ENCODE measurements at places on chromosomes 7 and 10.

GRCh38 chr10:43263551-43264343, 3.1 kb downstream of the RASGEF1A start:
- DNase-seq, result no peak

DNA sequence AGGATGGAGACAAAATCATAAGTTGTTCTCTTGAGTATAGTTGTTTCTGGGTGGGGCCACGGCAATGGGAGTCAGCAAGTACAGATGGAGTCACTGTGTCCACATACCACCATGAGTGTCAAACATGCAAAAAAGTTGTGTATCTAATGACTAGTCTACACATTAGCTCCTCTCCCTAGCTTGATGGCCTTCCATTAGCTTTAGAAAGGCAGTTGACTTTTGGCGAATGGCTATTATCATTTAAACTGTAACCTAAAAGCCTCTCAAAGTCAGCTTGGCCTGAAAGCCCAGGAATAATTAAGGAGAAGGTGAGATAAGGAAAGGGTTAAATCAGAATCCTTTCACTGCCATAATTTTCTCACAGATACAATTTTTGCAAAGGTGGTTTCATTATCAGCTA, 95.5 kb upstream of the MEOX2 start:
- DNase-seq, result no peak

DNA sequence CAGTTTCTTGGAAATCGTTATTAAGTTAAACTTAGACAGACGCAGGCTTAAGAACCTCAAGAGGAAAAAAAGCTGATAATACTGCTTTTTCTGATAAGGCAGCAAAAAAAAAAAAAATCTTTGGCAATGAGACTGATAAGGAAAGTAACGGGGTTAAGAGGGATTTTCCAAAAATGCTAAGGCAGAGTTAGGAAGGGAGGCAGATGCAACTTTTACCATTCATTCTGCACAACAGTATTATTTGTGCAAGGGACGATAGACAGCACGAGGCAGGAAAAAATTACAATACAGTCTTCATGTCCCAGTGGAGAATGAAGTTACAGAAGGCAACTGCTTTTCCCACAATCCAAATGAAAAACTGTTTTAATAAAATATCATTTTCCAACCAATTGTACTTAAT, 194.0 kb downstream of the DOCK4 start:
- no peak for DNase-seq

- DNase-seq, result no peak
Observed at GRCh38 chr7:116331020-116331419, 120.7 kb downstream of the TES start.

DNA sequence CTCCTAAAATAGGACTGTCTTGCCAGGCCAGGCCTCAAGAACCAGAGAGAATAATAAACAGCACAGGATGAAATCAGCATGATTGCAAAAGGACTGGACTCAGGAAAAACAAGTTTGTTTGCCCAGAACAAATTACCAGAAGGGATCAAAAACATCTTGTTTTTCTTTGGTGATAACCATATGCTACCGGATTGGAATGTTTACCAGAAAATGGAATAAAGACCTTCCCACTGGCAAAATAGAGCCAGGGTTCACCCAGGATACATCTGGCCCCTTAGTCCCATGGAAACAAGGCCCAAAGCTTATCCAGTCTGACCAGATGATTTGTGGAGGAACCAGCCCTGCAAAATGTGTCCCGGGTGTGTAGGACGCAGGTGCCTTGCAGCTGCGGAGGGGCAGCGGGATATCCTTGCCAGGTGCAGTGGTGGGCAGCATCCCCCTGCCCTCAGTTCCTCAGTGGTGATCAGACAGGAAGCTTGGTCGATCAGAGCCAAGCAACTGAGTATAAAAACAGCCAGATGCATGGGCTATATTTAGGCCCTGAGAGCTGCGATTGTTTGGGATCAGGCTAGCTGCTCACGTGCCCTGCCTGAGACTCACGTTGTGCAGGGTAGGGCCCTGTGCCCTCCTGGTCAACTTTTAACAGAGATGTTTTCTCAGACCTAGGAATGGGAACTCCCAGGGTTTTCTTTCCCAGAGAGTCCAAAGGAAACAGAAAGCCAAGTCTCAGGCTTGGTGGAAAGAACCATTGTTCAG, 4.6 kb upstream of the ZNF22 start:
- no peak for DNase-seq

GRCh38 chr7:9407816-9408215, 974.4 kb downstream of the NXPH1 start:
- DNase-seq, result no peak

DNA sequence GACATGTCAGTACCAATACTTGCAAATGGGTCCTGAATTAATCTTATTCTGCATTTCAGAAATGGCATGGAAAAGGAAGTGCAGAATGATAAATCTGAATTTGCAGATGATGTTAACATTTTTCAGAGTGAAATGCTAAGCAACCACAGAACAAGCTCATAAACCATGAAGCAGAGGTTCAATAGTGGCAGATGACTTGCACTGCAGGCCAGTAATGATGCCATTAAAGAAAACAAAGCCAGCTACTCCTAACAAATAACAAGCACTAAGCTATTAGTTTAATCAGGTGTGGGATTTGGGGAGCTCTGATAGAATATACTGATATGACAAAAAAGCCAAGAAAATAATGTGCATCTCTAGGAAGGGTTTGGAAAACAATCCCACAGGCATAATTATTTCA, 85.4 kb downstream of the FAM13C start:
- no peak for DNase-seq

GRCh38 chr7:72016574-72016973, 395.6 kb downstream of the CALN1 start:
- no peak for DNase-seq

GRCh38 chr7:16412274-16413254, 8.8 kb downstream of the CRPPA start:
- DNase-seq, result no peak

GRCh38 chr7:85774986-85775385, 588.1 kb upstream of the SEMA3D start:
- DNase-seq, result no peak
